ENCODE measurements at places on chromosomes 1 and 21.

DNA sequence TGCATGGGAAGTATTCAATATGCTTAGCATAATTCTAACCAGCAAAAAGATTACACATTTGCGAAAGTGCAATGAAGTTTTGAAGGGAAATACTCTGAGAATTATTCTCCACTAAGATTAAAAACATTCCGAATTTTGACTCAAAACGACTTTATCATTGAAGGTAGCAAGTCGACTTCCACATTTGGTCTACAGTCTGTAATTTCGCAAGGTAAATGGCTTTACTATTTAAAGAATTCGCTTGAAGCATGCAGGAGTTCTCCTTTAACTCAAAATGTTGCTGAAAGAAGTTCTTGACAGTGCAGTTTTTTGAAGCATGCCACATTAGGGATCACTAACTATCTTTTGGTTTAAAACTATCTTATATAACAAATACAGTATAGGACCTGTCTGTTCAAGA, 161.0 kb upstream of the HP1BP3 start:
- DNase-seq = no peak

DNA sequence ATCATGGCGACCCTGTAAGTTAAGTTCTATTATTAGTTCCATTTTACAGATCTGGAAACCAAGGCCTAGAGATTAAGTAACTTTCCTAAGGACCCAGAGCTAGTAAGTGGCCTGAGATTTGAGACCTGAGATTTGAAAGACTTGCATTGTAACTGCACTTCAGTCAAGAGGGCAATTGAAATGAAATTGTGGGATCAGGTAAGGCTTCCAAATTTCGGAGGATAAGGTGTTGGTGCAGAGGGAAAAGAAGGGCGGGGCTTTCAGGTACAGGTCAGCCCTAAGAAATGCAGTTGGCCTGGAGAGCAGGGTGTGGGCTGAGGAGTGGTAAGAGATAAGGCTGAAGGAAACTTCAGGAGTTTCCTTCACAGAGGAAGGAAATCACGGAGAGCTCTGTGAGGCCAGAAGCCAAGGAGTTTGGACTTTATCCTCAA, 51.1 kb downstream of the SLC16A1 start:
- DNase-seq = no peak

DNA sequence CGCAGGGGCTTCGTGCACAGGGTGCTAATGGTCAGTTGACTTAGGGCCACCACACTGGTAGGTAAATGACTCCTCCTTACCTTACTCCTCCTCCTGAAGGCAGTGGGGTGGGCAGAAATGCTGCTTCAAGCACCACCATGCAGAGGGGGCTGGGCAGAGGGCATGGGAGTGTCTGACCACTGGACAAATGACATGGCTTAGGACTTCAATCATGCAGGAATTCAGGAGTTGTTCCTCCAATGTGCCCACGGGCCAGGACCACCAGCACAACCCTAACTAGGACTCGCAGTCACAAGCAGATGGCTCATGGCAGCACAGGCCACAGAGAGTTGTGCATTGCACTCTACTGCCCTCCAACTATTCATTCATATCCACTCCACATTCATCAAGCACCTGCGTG, 65.7 kb downstream of the KCND3 start:
- no peak for DNase-seq

GRCh38 chr1:197444755-197445154, 176.7 kb downstream of the CRB1 start:
- DNase-seq = no peak

GRCh38 chr1:17984583-17984982, 123.0 kb upstream of the IGSF21 start:
- DNase-seq = no peak

DNA sequence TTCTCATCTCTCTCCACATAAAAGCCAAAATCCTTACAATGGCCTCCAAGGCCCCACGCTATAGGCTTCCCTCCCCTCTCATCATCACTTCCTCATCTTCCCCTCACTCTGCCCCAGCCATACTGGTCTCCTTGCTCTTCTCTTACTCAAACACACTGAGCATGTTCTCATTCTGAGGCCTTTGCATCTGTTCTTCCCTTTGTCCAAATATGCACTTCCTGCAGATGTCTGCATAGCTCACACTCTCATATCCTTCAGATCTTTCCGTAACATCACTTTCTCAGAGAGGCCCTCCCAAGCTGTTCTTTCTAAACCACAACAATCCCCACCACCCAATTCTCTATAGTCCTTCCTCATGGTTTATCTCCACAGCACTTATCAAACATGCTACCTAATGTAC, 284.1 kb downstream of the HHIPL2 start:
- no peak for DNase-seq

DNA sequence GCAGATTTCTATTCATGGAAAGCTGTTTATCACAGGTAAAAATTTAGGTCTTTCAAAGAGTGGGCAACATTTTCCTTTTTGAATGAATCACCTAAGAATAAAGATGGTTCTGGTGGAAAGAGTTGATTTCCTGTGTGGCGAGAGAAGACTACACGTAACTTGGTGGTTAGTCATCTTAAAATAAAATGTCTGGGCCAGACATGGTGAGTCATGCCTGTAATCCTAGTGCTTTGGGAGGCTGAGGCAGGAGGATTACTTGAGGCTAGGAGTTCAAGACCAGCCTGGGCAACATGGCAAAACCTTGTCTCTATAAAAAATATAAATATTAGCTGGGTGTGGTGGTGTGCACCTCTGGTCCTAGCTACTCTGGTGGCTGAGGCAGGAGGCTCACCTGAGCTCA, 65.7 kb downstream of the DISP1 start:
- no peak for DNase-seq

GRCh38 chr1:165034136-165034809, 322.2 kb downstream of the LMX1A start:
- no peak for DNase-seq

DNA sequence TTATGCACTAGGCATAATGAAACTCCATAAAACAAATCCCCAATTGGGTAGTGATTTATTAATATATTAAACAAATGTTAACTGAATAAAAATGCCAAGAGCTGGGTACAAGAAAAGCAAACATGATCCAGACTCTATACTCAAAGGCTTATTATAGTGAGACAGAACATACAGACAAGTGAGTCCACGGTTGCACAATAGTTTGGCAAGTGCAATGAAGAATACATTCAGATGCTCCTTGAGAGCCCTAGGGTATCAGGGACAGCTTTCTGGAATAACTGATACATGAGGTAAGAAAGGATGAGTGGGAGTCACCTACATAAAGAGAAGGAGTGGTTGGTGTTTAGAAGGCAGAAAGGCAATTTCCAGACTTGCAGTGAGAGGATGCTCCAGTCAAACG, 85.1 kb downstream of the VAV3 start:
- no peak for DNase-seq
